GM19239 (cell line): ENCODE measurements at places on chromosomes 5 and 9.
A peak's percentile ranks its signal among the peaks of the same experiment; 100 is the strongest.

DNA sequence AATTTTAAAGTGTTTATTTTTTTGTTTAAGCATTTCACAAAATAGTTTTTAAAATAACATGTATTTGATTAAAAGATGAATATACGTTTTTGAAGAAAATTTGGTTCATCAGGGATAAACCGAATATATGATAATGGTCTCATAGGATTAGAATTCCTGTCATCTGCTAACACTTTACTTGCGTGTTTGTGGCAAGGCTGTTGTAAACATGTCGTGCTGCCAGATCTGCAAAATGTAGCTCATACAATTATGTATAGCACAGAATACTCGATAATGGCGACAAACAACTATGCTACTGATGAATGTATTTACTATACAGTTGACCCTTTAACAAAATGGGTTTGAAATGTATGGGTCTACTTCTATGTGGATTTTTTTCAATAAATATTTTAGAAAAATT lies 7.2 kb upstream of the TXNDC8 start:
- no peak for DNase-seq

GRCh38 chr5:176364765-176365350 lies 429 bp upstream of the ARL10 start:
- DNase-seq: no peak

DNA sequence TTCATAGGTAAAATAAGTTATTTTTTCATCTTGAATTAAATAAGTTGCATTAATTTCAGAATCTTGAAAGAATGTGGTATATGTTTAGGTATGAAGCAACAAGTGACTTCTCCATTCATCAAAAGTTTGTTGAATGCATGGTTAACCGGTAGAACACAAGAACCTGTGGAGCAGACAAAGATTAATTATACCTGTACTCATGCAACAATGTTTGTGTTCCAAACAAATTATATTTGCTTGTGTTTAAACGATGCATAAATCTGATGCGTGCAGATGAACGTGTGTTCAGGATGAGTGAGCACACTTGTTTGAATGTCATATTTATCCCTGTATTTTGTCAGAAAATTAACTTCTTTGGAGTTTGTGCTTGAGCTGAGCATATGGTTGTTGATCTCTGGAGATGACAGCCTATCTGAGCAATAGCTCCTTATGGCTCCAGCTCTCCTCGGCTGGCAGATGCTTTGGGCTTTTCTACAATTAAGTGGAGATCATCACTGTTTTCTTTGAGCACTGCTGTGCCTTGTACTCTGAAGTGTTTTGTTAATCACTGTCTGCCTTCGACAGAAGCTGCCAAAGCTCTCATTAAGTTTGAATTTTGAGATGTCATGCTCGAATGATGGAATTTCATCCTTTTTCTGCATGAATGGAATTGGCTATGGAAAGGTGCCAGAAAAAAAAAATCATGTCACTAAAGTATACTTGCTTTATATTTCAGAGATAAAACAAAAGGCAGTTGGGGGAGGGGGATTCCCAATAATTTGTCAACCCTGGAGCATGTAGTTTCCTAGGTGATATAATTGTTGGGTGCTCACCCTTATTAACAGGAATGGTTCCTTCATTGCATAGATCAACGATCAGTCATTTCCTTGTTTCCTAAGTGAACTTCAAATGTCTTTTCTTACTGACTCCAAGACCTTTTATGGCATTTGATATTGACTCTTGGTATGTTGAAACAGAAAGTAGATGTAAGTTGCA lies 502.5 kb upstream of the ARRDC3 start:
- DNase-seq: no peak

- DNase-seq: no peak
Measured at GRCh38 chr9:8494571-8494970, 695.0 kb upstream of the DMAC1 start.

DNA sequence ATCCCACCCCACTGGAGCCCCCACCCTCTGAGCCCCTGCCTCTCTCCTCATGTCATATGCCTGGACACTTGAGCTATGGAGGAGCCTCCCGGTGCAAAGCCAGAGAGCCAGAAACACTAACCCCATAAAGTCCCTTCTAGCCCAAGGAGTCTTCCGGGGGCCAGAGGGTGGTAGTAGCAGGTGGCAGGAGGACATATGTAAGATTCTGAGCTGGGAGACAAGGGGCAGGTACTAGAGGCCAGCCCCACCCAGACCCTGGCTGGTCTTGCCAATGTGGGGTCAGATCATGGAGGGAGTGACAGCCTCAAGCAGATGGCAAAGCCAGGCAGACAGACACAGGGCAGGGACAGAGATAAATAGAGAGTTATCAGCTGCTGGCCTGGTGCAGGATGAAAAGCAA lies 63.4 kb downstream of the PSD2 start:
- DNase-seq: no peak

- no peak for DNase-seq
Measured at GRCh38 chr5:37110135-37110534, 139.0 kb downstream of the CPLANE1 start.

- DNase-seq: no peak
Measured at GRCh38 chr5:150137168-150137957, 18.3 kb downstream of the PDGFRB start.

GRCh38 chr5:165004175-165004574 lies 1498.8 kb downstream of the MAT2B start:
- DNase-seq: no peak

DNA sequence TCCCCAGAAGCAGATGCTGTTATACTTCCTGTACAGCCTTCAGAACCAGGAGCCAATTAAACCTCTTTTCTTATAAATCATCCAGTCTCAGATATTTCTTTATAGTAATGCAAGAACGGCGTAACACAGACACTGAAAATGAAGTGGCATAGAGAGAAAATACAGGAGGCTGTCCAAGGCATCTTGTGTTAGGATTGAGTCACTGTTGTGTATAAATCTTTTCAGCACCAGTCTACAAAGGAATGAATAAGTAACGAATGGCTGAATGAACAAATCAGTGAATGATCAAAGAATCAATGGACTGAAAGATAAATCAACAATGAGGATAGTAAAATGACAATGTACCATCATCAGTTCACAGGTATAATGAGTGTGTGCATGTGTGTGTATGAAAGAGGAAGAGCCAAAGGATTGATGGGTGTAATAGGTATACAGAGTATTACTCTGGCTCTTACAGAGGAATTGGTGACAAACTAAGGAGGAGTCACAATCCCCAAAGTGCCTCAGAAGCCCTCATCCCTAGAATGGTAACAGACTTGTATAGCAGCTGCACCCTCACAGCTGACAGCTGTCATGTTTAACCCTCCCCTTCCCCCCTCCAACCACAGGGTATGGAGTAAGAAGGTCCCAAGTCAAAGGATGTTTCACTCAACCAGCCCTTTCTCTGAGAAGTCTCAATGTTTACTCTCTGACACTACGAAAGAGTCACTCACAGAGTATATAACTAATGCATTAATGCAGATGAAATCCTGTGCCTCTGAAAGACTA lies 29.8 kb upstream of the MIER3 start:
- no peak for DNase-seq

DNA sequence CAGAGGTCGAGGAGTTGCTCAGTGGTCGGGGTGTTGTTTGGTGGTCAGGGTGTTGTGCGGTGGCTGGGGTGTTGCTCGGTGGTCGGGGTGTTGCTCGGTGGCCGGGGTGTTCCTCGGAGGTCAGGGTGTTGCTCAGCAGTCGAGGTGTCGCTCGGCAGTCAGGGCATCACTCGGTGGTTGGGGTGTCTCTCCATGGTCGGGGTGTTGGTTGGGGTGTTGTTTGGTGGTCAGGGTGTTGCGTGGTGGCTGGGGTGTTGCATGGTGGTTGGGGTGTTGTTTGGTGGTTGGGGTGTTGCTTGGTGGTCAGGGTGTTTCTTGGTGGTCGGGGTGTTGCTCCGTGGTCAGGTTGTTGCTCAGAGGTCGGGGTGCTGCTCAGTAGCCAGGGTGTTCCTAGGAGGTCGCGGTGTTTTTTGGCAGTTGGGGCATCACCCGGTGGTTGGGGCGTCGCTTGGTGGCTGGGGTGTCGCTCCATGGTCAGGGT lies 11.0 kb upstream of the GPSM1 start:
- DNase-seq: no peak

DNA sequence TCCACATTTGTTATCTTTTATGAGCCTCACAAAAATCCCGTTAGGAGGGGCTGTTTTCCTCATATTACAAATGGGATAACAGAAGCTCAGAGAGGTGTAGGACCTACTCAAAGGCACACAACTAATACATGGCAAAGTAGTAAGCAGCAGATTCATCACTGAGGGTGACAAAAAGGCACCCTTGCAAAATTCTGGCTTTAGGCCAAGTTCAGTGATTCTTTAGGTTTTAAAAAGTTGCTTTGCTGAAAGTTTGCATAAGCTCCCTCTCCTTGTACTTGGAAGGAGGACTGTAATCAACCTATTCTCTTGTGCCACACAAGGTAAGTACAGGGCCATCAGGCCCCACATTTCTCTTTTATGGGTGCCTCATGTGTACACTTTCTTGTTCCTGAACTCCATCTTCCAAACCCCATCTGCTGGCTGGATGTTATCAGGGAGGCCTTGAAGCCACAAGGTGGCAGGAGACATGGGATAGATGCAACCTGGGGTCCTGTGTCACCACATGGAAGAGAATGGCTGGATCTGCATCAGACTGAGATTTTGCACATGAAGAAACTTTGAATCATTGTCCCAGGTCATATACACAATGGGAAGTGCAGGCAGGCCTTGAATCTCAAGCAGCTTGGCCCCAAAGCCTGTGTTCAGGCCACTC lies 311.6 kb downstream of the MSX2 start:
- no peak for DNase-seq

- DNase-seq: no peak
Measured at GRCh38 chr9:78707080-78707479, 410.2 kb downstream of the PSAT1 start.

DNA sequence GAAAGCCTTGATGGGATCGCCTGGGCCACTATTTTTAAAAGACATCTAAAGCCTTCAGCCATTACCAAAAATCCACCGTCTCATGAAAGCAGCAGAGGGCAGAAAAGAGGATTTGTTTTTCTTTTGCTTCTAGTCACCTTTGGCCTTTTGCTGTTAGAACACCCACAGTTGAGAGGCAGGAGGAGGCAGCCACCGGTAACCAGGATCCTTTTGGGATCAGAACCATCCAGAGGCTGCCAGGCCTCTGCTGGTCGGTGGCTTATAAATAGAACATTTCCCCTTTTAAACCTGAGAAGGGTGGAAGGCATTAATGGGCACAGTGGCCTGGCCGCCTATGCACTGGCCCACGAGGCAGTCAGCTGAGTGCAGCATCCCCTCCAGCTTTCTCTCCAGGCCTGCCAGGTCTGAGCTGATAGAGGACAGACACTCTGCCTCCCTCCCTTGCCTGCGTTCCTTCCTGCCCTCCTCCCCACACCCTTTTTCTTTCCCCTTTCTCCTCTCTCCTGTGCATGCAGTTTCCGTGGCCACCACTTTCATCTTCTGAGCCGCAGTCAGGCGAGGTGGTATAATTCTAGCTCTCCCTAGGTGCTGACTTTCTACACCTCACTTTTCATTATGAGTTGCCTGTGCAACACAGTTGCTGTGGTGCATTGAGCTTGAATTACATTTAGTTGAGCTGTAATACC lies 253.4 kb downstream of the ARHGAP26 start:
- DNase-seq: no peak

GRCh38 chr9:70000469-70000868 lies 43.2 kb upstream of the MAMDC2 start:
- DNase-seq: no peak

GRCh38 chr9:4740638-4741364 lies at the start of gene AK3:
Gene AK3, minus strand, starts transcription at chr9:4741202. Its CDS starts 115 bp downstream, at chr9:4741087.
- DNase-seq: peak; percentile 87

- DNase-seq: no peak
Measured at GRCh38 chr5:9582406-9582805, 36.5 kb upstream of the SEMA5A start.

GRCh38 chr9:130311408-130312140 lies 46.0 kb downstream of the HMCN2 start:
- no peak for DNase-seq

- no peak for DNase-seq
Measured at GRCh38 chr5:40716000-40716399, 36.3 kb downstream of the PTGER4 start.

DNA sequence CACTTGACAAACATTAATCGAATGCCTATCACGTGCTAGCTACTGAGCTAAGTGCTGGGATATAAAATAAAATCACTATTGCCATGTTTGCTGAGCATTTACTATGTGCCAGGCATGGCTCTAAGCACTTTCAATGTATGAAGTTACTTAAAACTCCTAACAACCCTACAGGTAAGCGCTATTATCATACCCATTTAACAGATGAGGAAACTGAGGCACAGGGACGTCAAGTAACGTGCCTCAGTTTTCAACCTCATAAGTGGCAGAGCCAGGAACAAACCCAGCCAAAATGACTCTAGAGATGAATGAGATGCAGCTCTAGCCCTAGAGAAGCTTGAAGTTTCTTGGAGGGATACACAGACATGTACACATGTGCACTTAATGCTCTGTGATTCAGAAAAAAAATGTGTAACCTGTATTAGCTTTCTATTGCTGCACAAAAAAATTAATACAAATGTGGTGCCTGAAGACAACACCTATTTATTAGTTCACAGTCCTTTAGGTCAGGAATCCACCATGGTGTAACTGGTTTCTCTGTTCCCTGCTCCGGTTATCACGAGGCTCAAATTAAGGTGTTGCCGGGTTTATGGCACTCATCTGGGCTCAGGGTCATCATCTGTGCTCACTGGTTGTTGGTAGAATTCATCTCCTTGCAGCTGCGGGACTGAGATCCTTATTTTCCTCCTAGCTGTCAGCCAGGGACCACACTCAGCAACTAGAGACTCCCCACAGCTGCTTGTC lies 33.7 kb downstream of the TTLL11 start:
- no peak for DNase-seq

DNA sequence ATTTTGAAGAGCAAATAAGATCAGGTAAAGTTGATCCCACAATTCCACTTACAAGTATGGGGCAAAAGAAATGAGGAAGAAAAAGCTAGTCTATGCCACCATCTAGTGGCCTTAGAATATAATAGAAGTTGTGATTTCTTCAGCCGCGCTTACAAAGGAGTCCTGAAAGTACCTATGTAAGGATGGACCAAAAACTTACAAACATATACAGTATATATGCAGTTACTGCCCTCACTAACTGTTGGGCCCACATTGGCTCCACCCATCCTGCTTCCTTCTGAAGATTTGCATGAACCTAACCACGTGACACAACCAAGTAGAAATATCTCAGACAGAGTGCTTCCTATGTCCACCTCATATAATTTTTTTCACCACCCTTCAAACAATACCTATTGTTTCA lies 11.7 kb upstream of the OR13D1 start:
- peak; percentile 6 for DNase-seq

DNA sequence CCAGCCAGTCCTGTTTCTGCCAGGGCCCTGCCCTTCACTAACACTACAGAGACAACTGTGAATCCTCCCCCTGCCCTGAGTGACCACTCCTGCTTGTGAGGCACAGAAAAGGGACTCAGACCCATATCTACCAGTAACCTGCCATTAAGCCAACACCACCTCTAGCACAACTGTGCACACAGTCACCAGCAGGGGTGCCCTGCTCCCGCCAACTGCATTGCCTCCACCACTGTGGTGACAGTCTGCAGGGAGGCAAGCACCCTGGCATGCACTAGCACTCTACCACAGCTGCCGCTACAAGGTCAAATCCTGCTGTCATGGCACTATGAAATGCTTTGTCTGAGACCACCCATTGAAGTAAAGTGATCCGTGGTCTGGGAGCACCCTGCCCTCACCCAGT lies 1028.5 kb upstream of the CDH9 start:
- no peak for DNase-seq

GRCh38 chr9:129026442-129027223 lies 1.5 kb downstream of the SH3GLB2 start:
- DNase-seq: no peak
